Activated CD8-positive, alpha-beta memory T cell treated with anti-CD3 and anti-CD28 coated beads for 4 hours (primary cell): ENCODE measurements at places on chromosomes 12 and 14.

DNA sequence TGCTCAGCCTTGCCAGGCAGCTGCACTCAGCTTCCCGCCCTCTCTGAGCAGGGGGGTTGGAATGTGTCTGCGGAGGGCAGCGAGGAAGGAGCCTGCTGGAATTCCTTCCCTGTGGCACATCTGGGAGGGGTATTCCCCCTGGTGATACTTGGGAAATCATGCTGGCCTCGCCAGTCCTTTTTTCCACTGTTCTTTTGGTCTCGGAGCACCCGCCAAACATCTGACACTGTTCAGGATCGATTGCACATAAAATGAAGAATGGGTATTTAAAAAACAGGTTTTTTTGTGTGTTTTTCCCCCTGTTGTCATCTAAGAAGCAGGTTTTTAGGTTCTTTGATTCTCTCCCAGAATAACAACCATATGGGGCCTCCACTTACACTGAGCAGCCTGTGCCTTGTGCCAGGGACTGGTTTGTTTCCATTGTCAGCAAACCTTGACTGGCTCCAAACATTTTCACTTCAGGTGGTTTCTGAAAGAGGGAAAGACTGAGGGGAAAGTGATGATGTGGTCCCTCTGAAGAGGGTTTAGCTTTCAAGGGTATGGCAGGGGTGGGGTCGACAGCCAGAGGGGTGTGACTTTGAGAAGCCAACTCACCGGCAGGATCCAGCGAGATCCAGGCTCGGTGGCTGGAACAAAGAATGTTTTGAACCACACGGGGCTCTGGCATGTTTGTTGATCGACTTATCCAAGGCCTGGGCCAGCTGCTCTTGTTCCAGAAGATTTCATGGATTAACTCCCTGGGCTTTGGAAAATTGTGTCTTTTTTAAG, 215.1 kb downstream of the CACNA1C start:
- no peak for DNase-seq

- no peak for DNase-seq
These were observed 1.6 kb upstream of the MANSC4 start for GRCh38 chr12:27781680-27782079.

DNA sequence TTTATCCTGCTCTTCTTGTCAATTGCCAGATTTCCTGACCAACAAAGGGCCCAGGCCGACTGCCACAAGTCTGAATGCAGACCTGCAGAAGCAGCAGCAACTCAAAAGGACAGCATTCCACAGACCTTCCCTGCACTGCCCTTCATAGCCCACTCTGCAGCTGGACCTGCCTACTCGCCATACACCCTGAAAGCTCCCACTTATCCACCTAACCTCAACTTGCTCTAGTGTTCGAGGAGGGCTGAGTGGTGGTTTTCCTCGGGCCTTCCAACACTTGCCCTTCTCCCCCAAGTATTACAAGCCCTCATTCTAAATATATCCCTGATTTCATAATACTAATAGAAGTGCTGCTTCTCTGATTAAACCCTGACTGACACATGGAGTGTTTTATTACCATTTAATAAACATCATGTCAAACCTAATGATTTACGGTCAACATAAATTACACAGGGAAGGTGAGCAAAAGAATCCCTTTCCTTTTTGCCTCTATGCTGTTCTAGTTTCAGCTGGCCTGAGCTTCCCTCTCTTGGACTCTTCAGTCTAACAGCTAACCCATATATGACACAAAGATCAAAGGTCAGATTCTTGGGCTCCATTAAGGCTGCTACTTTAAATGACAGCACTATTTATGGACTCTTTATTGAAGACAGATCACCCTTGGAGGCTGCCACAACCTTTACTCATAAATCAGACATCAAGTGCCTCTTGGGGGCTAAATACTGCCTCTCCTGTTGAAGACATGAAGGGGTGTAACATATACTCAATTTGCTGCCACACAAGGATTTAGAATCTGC, 1546.9 kb upstream of the TMEM132C start:
- no peak for DNase-seq

DNA sequence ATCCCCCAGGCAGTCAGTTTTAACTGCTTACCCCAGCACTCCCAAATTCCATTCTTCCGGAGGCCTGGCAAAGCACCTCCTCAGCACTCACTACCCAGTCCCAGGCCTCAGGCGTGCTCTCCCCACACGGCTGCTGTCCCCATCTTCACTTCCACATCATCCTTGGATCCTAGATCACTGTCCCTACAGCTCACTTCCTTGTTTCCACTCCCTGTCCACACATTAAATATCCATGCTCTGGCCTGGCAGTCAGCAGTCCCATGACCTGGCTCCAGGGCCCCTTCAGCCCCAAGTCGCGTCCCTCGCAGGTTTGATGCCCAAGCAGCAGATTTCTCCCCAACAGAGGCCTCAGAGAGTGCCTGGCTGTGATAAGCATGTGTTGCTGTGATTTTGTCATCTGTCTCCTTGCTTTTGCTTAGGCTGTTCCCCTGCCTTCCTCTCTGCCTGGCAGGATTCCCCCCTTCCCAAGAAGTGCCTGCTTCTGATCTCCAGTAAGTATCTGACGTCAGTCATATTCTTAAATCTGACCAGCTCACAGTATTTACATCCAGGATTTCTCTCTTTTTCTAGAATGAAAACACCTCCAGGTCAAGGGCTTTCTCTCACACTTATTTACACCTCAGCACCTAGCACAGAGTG, 241.7 kb downstream of the ZFP36L1 start:
- DNase-seq: no peak

- DNase-seq: no peak
These were observed 166.4 kb downstream of the PELI2 start for GRCh38 chr14:56284641-56285040.

GRCh38 chr14:74954232-74954946, 1.0 kb downstream of the PGF start:
- DNase-seq: no peak

DNA sequence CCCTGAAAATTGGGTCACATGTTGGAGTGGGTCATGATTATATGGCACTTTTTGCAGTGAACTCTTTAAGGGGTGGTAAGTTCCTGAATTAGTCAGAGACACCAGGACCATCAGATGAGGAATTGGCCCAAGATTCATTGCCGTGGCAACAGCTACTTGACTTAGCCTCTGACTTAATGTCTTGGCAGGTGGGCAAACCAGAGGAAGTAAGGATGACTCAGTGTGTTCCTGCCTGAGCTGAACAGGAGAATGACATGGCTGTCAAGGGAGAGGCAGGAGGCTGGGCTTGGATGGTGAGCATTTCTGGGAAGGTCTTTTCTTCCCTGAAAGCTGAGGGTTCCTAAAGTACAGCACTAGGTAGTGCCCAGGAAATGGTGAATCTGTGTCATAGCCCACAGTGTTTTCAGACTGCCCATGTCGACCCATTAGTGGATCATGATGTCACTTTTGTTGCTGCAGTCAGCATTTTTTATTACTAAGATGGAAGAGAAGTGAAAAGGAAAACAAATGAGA, 170.1 kb upstream of the PWP1 start:
- DNase-seq: no peak

- DNase-seq: no peak
These were observed 784 bp downstream of the RPL6 start for GRCh38 chr12:112408621-112409020.
